Suppressor macrophage treated with lipopolysaccharide for 1 hour (primary cell): ENCODE measurements at places on chromosomes 7 and 10.

GRCh38 chr7:34739651-34740300 is 81.8 kb downstream of the NPSR1 start:
- DNase-seq = no peak

DNA sequence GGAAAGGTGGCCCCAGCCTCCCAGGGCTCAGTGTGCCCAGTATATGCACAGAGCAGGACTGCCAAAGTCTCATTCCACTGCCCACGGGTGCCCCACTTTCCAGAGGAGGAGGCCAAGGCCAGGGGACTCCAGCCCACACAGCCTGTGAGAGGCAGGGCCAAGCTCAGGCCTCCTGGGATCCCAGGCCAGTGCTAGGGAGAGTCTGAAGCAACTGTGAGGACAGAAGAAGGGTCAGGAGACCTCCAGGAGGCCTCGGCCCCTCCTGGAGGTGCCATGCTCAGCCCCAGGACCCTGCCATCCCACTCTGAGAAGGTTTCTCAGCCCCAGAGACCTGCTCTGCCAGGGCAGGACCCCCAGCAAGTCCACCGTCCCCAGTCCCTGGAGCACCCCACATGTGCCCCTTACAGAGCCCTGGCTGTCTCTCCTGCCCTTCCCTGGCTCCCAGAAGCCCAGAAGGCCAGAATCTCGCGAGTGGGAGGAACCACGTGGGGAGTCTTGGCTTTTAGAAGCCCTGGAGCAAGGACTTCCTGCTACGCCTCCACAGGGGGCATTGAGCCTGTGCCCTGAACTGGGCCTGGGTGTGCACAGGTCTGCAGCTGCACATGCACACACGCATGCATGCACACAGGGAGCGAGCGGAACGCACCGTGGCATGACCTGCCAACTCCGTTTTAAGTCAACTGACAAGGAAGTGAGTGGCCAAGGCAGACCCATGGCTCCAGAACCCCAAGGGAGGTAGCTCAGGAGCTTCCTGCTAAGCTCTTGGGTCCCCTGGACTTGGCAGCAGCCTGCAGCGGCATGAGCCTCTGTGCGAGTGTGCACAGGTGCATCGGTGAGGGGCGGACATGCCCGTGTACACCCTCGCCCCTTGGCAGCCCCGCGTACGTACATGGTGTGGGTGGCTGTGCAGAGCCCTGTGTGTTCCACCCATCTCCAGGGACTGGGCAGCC is 33.6 kb downstream of the ZCCHC24 start:
- DNase-seq = peak; percentile 40

- DNase-seq = peak; percentile 72
Observed at GRCh38 chr7:72493850-72494661, 81.9 kb upstream of the CALN1 start.

DNA sequence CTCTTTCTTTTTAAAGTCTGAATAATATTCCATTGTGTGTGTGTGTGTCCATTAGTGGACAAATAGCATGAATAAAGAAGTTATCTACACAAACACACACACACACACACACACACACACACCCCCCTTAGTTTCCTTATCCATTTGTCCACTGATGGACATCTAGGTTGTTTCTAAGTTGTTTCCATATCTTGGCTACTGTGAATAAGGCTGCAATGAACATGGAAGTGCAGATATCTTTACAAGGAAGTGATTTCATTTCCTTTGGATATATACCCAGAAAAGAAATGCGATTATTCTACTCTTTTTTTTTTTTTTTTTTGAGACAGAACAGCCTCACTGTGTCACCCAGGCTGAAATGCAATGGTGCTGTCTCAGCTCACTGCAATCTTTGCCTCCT is 113.5 kb downstream of the MBL2 start:
- no peak for DNase-seq

DNA sequence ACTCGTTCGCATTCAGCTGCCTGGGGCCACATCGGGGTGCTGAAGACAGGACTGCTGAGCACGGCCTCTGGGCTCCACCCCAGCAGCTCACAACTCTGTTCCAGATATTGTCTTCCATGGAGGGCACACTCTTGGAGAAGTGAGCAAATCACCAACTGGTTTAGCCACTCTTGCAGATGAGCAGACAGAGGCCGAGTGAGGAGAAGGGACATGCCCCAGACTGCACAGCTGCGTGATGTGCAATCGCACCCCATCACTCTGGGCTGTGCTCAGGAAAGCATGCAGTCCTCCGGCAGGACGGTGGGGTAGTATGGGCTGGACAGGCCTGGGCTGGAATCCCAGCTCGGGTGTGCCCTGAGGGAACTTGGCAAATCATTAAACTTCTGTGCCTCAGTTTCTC is 111.6 kb downstream of the FAM53B start:
- no peak for DNase-seq

DNA sequence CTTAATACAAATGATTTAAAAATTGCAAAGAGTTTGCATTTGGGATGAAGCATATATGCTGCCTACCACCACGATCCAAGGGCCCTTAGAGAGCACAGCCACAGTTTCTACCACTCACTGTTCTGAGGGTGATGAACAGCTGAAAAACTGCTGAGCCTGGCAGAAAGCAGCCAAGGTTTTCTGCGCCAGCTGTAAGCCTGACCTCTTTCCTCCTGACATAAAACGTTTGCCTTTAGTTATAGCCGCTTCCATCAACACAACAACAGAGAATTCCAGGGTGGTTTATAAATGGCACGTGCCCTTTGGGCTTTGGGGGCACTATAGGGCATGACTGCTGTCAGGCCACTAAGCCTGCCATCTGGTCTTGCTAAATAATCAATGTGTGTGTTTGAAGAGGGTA is 222.8 kb downstream of the RELN start:
- DNase-seq = no peak

GRCh38 chr7:109890622-109891021 is 1200.3 kb upstream of the LRRN3 start:
- no peak for DNase-seq

- no peak for DNase-seq
Observed at GRCh38 chr10:118031351-118032075, 15.2 kb downstream of the RAB11FIP2 start.

DNA sequence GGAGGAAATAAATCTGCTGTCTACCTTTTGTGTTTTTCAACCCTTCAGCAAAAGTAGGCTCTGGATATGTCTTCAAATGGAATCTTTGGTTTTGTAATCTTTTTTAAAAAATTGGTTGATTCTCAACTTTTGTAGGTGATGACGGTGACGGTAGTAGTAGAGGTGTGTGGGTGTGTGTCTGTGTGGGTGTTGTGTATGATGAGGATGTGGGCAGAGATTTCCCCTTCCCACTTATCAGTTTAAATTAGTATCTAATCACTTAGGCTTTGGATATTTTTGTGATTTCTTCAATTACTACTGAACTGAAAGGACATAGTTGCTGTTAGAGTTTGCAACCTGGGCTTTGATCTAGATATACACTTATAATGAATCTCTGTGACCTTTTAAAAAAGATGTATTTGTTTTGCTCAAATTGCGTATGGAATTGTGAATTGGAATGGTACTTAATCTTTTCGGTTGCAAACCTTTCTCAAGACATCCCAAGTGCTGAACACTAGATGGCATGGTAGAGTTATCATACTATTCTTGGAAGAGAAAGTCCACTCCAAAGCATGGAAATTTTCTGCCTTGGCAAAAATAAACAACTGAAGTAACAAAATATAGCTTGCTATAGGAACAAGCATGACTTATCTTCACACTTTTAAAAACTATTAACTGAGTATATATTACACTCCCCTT is 51.9 kb upstream of the A1CF start:
- DNase-seq = peak; percentile 10

- no peak for DNase-seq
Observed at GRCh38 chr10:76024460-76025123, 593.2 kb downstream of the LRMDA start.

DNA sequence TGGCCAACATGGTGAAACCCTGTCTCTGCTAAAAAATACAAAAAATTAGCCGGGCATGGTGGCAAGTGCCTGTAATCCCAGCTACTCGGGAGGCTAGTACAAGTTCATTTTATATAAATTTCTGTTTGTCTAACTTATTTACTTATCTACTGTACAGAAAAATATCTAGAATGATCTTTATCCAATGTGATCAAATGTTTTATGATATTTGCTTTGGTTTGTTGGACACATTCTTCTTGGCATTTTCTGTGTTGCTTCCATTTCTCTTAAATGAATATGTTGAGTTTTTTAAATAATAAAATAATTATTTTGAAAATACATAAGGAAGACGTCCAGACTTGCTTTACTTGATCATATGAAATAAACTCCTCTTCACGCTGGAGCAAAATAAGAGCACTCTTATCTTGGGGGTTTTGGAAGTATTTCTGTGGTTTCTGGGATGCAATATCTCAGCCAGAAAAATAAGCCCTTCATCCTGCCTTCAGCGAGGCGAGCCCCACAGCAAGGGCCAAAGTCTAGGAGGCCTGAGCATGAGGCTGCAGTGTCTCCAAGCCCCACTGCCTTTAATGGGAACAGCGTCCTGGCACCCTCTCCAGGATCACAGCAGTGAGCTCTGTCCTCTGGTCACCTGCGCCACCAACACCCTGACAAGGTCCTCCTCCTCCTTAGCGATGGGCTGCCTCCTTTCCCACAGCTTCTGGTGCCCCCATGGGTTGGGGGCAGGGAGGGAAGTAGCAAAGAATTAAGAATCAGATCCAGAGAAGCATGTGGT is 480.2 kb downstream of the KCNMA1 start:
- no peak for DNase-seq

GRCh38 chr10:75111365-75111906 is at the start of gene SAMD8:
Gene SAMD8 (plus strand): TSS chr10:75111656. CDS start chr10:75150529, 38,873 bp downstream.
- DNase-seq = peak; percentile 99

DNA sequence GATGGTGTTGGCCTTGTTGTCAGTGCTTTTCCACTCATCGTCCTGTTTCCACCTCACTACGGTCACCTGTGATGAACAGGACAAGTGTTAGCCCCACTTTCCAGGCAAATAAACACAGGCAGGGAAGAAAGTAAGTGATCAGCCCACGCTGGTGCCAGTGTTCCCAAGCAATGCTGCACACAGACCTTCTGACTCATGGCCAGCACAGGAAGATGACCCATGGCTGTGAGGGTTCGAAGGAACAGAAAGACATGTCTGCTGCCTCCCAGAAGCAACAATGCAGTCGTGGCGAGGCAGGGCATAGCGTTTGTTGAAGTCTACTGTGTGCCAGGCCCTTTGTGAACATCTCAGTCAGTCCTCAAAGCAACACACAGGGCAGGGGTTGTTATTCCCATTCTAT is 35.7 kb downstream of the SLC29A3 start:
- DNase-seq = no peak

- DNase-seq = no peak
Observed at GRCh38 chr7:88450874-88451273, 144.2 kb upstream of the STEAP4 start.
